Stimulated activated CD8-positive, alpha-beta memory T cell treated with anti-CD3 and anti-CD28 coated beads, Interleukin-7, amount 100 ng/mL, for 48 hours (primary cell): ENCODE measurements at places on chromosomes 11 and 22.

DNA sequence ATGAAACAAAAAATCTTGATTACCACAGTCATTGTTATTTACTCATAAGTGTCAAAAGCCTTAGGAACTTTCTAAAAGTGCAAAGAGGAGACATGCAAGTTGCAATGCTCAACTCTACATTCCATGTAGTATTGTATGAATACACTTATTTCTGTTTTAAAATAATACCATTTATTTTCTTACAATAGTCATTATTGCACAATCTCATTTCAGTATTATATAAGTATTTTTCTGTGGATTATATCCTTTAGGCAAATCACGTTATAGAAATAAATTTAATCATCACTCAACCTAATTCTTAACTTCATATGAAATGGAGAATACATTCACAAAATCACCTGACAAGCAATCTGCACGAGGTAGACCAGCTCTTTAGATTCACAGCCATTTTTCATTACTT, 98.8 kb downstream of the ARHGAP32 start:
- no peak for DNase-seq

DNA sequence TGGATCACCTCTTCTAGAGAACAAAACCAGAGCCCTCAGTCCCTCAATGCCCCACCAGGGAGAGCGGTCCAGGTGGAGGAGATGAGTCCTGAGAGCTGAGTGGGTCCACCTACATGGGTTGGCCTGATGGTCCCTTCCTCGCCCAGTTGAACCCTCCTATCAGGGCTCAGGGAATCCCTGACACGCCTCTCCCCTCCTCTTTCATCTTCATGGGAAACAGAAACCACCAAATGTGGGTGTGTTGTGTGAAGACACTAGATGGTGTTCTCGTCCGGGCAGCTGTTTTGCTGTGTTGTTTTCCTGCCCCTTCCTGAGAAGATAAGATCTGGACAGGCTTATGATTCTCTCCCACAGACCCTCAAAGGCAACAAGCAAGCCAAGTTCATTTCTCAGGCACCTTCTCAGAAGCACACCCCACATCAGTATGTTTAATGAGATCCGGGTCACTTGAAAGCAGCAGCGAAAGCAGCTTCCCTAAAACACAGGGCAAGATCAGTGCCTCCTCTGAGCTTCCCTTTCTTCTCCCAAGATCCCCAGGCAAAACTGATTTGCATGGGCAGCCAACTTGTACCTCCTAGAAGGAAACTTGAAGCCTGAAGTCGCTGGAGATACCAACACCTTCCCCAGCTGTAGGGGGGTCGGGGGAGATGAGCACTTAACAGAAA, 35.3 kb upstream of the POU2AF1 start:
- no peak for DNase-seq

- no peak for DNase-seq
These were observed 40.4 kb downstream of the FLI1 start for GRCh38 chr11:128734103-128734831.

DNA sequence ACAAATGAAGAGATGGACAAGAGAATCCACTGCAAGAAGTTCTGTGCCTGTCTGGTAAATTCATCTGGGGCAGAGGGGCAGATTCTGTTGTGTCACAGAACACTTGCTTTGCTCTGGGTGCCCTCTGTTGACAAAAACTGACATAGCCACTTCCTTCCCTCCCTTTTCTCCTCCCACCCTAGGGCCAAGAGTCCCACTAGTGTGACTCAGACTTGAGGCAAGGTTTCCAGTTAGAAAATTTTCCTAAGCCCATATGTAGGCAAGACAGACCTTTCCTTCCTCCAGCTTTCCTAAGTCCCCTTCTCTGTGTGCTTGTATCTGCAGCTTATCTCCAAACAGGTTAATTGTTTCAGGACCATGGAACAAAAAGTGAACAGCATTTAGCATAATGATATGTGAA, 106.8 kb downstream of the RBFOX2 start:
- DNase-seq, result peak; percentile 22

- DNase-seq, result no peak
These were observed 65.6 kb upstream of the SESN3 start for GRCh38 chr11:95296621-95297025.

- DNase-seq, result no peak
These were observed 16.2 kb upstream of the ARHGAP20 start for GRCh38 chr11:110728476-110728875.

DNA sequence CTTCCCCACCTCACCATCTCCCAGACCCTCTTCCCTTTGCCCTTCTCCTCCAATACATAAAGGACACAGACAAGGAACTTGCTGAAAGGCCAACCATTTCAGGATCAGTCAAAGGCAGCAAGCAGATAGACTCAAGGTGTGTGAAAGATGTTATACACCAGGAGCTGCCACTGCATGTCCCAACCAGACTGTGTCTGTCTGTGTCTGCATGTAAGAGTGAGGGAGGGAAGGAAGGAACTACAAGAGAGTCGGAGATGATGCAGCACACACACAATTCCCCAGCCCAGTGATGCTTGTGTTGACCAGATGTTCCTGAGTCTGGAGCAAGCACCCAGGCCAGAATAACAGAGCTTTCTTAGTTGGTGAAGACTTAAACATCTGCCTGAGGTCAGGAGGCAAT, 58.2 kb downstream of the TIMP3 start:
- no peak for DNase-seq

DNA sequence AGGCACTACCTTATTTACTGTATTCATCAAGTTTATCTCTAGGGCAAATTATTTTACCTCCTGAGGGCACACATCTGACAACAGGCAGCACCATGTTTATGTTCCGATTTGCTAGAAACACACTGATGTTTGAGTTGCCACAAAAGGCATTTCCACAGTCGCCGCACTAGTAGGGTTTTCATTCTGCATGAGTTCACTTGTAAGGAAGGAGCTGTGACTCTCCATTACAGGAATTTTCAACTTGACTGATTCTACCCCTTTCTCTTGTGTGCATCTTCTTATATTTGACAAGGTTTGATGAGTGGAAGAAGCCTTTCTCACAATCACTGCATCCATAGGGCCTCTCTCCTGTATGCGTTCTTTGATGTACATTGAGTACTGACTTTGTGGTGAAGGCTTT, 455.9 kb upstream of the CNTN5 start:
- DNase-seq, result no peak

GRCh38 chr11:45332276-45332934, 46.3 kb upstream of the SYT13 start:
- DNase-seq, result no peak

- no peak for DNase-seq
These were observed 42.6 kb downstream of the SLN start for GRCh38 chr11:107669191-107669740.

DNA sequence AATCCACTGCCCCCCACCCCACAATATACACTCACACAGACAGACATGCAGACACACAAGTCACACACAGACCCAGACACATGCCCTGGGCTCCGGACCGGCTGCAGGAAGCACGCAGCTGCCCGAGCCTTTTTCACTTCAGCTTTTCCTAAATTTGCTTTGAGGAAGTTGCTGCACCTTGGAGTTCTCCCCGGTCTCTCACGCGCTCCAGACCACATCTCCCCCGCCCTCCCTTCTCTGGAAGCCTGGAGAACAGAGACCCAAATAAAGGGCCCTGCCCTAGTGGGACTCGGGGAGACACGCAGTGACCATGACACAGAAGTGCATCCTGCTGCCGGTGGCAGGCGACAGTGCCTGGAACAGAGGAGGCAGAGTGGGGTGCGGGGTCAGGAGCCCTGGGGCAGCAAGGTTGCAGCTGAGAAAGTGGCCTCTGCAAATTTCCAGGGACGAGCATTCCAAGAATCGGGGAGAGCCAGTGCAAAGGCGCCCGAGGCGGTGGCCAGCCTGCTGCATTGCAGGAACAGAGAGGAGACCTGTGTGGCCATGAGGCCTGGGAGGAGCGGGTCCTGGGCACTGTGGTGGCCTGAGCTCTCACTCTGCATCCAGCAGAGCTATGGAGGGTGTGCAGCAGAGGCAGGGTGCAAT, 19.1 kb downstream of the RPL3 start:
- DNase-seq, result no peak

- no peak for DNase-seq
These were observed 141.3 kb upstream of the CCDC90B start for GRCh38 chr11:83427501-83427900.

DNA sequence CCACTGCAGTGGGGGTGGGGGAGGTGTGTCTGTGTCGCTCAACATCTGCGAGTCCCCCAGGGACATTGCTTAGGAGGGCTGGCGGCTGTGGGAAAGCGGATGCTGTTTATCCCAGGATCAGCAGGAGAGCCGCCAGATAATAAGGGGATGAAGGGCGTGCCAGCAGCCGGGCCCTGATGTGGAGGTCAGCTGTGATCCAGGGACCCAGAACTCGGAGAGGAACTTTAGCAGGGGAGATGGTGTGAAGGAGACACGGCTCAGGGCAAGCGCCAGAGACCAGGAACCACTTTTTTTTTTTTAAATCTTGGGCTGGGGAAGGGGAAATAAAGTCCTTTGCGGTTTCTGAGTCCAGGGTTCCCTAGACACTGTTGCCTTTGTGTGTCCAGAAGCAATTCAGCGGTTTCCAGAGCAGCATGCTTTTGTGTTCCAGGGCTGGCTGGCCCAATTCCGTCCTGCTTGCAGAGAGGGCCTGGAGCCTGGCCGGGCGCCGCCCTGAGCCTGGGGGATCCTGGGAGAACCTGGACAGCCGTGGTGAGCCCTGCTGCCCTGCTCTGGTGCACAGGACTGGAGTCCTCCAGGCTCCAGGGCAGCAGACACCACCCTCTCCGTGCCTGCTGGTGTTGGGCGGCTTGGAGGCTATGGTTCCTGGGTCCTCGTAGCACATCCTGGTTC, at the start of gene GRAMD4:
Gene GRAMD4 (plus strand): TSS at position 557 of the 672 bp plus-strand sequence. CDS start 6,414 bp downstream, outside the sequence.
- no peak for DNase-seq

DNA sequence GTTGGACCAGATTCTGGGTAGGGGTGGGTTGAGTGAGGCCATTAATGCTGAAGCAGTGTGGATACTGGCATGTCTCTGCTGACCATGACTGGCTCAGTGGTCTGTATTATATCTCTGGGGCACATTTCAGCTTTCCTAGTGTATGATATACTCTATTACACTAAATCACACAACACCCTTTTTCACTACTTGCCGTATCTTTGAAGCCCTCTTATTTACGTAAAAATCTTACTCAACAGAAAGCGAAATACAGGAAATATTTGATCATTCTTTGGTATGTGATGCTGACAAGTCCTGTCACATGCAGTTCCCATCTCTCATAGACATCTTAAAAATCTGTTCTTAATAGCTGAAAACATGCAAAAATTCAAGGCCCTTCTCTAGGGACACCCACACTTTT, 40.3 kb downstream of the OR5B17 start:
- DNase-seq, result no peak

GRCh38 chr11:83257761-83258168, 28.4 kb downstream of the CCDC90B start:
- DNase-seq, result no peak

- no peak for DNase-seq
These were observed 5.3 kb downstream of the DMC1 start for GRCh38 chr22:38564669-38565068.

GRCh38 chr11:110038201-110038600, 55.0 kb upstream of the ZC3H12C start:
- no peak for DNase-seq

GRCh38 chr11:92979176-92979575, 9.7 kb downstream of the MTNR1B start:
- no peak for DNase-seq

DNA sequence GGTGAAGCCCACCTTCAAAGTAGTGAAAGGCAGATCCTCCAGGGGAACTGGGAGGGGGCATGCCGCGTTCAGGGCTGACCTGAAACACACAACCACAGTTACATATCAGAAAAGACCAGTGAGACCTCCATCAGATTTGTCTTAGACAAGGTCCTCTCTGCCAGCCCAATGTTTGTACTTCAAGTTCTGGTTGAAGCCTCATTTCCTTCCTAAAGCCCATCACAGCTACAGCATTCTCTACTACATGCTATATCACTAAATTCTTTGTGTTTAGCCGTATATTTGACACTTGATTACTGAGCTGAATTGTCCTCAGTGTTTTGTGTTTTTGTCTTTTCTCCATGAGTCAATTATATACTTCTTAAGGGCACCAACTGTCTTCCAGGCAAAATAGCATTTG, 40.1 kb downstream of the PI4KA start:
- DNase-seq, result no peak

DNA sequence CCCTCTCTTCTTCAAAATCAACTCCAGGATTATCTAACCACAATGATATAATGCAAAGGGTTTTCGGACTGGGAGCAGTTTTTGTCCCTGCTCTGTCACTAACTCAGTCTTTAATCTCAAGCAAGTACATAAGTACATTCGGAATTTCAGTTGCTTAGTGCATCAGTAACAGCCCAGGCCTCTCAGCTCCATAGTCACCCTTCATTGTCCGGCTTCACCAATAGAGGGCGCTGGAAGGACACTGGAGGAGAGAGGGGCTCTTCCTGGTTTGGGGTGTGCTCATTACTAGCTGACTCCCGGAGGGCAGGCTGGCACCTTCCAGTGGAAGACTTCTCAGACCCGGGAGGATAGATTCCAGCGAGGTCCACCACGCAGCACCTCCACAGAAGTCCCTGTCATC, 90.4 kb upstream of the PDGFD start:
- no peak for DNase-seq

GRCh38 chr11:116984589-116984988, 113.6 kb downstream of the SIK3 start:
- DNase-seq, result no peak

DNA sequence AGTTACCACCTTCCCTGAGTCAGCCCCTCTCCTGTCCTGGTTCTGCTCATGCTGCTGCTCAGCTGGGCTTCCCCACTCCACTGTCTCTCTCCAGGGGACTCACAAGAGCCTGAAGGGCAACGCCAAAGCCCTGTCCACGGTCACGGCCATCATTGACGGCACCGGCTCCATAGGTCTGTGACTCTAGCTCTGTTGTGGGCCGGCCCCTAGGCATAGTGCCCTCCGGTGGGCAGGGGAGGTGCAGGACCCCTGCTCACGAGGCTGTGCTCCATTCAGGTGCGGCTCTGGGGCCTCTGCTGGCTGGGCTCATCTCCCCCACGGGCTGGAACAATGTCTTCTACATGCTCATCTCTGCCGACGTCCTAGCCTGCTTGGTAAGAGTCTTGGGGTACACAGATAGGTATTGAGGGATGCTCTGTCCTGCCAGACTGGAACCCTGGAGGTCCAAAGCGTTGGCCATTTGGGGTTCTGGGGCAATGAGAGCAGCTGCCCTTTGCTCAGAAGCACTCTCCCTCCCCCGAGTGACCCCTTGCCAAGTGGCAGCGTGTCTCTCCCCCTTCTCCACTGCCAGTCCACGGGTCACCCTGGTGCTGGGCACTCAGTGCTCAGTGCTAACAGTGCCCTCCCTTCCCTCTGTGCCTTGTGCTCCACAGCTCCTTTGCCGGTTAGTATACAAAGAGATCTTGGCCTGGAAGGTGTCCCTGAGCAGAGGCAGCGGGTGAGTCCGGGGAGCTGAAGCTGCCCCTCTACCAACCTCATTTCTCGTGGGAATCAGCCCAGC, 22.4 kb downstream of the SLC37A2 start:
- DNase-seq, result no peak
